AG04449 (cell line): ENCODE measurements at places on chromosomes 4 and X.

- no peak for DNase-seq
Observed at GRCh38 chr4:101010987-101011386, 336.3 kb downstream of the PPP3CA start.

DNA sequence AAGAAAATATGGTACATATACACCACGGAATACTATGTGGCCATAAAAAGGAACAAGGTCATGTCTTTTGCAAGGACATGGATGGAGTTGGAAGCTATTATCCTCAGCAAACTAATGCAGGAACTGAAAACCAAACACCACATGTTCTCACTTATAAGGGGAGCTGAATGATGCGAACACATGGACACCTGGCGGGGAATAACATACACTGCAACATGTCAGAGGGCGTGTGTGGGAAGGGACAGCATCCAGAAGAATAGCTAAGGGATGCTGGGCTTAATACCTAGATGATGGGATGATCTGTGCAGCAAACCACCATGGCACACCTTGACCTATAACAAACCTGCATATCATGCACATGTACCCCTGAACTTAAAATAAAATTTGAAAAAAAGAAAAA is 19.5 kb upstream of the CNKSR2 start:
- no peak for DNase-seq

DNA sequence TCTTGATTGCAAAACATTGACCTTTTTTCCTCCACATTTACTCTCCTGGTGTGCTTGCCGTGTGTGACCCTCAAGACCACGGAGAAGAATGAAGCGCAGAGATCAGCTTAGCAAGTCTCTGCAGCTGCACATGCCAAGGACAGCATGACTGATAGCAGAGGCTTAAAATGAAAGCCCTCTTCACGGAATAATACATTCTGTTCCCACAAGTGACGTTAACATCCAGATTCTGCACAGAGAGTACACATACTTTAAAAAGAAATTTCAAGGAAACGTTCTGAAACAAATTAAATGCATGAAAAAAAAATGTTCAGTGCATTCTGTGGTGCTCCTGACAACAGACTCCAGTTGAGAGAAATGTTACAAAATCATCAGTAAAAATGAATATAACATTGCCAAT is 60.9 kb downstream of the SLC7A11 start:
- DNase-seq = no peak

DNA sequence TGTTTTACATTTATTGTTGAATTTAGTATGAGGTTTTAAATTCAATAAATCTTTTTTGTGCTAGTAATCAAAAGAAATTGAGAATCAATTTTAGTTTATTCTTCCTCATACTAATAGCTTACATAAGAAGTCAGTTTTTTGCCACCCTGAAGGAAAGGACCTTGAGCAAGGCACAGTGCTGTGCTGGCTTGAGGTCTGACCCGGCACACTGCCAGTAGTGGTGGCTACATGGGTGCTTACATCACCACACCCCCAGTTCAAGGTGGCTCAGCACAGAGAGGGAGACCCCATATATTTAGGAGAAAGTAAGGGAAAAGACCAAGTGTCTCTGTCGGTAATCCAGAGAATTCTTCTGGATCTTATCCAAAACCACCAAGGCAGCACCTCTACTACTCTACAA is 86.0 kb upstream of the LANCL3 start:
- DNase-seq = no peak

DNA sequence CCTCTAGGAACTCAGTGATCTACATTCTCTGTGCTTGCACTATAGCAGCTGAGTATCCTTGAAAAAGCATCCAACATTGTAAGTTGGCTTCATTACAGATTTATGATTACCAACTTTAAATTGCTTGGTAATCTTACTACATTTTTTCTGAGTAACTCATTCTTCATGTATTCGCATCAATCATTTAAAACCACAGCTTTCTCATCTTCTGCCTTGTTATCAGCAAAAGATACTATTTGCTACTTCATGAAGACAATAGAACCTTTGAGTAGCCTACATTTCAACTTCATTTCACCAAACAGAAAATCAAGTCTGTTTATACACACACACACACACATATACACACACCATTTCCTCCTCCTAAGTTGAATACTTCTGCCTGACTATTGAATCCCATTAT is 6.2 kb upstream of the DCAF8L2 start:
- no peak for DNase-seq

GRCh38 chr4:88104902-88105610 is 53.4 kb downstream of the ABCG2 start:
- peak; percentile 34 for DNase-seq
